ENCODE measurements at places on chromosomes 4 and X. TPM values are rescaled to one million over a fixed set of nuclear protein-coding genes. Genes with fewer than 3 reads are reported as not detected.

CNGA2 gene
- not detected for polyA plus RNA-seq

PKD2 gene
- polyA plus RNA-seq, result 5.9 TPM

SLC2A9 gene
- polyA plus RNA-seq, result 5.8 TPM

CFAP47 gene
- polyA plus RNA-seq, result not detected

LONRF3 gene
- polyA plus RNA-seq, result 0.34 TPM

AMBN gene
- not detected for polyA plus RNA-seq

MID2 gene
- polyA plus RNA-seq, result 3.3 TPM

MAPK10 gene
- 1.5 TPM for polyA plus RNA-seq

DDX53 gene
- polyA plus RNA-seq, result not detected

TMEM33 gene
- polyA plus RNA-seq, result 21.0 TPM

GBA3 gene
- 0.02 TPM for polyA plus RNA-seq

SHROOM2 gene
- 3.3 TPM for polyA plus RNA-seq

DCAF12L2 gene
- polyA plus RNA-seq, result 0.16 TPM

SPANXA1 gene
- not detected for polyA plus RNA-seq

NUP62CL gene
- polyA plus RNA-seq, result 0.94 TPM

DCAF4L1 gene
- 0.06 TPM for polyA plus RNA-seq

HOPX gene
- polyA plus RNA-seq, result 649 TPM

ATP11C gene
- polyA plus RNA-seq, result 3.4 TPM

CYP4V2 gene
- polyA plus RNA-seq, result 6.4 TPM

SPANXC gene
- polyA plus RNA-seq, result not detected

IL2 gene
- not detected for polyA plus RNA-seq

MAGED4 gene
- polyA plus RNA-seq, result 1.5 TPM

CD38 gene
- 0.72 TPM for polyA plus RNA-seq

HTN1 gene
- not detected for polyA plus RNA-seq

MAGEB10 gene
- polyA plus RNA-seq, result not detected

NR0B1 gene
- polyA plus RNA-seq, result not detected

SLITRK4 gene
- polyA plus RNA-seq, result 0.02 TPM

ADH7 gene
- 250 TPM for polyA plus RNA-seq

CTAG2 gene
- 2.8 TPM for polyA plus RNA-seq

IRF2 gene
- 10.9 TPM for polyA plus RNA-seq

DKK2 gene
- 0.08 TPM for polyA plus RNA-seq

GABRB1 gene
- not detected for polyA plus RNA-seq

OCRL gene
- polyA plus RNA-seq, result 7.5 TPM

SLC38A5 gene
- polyA plus RNA-seq, result 16.3 TPM

HMX1 gene
- not detected for polyA plus RNA-seq

MAGEA2 gene
- polyA plus RNA-seq, result not detected

STS gene
- polyA plus RNA-seq, result 1.4 TPM

FRG1 gene
- 28.0 TPM for polyA plus RNA-seq

GABRG1 gene
- polyA plus RNA-seq, result 0.01 TPM

ADGRL3 gene
- 0.20 TPM for polyA plus RNA-seq

CSN1S1 gene
- not detected for polyA plus RNA-seq

WDR17 gene
- 0.22 TPM for polyA plus RNA-seq

PTCHD1 gene
- polyA plus RNA-seq, result 0.16 TPM

IL9R gene
- 0.26 TPM for polyA plus RNA-seq

MAP9 gene
- polyA plus RNA-seq, result 0.47 TPM

ZFP42 gene
- not detected for polyA plus RNA-seq

PDZD4 gene
- 2.3 TPM for polyA plus RNA-seq

COL4A5 gene
- 12.4 TPM for polyA plus RNA-seq

HERC5 gene
- polyA plus RNA-seq, result 1.1 TPM

METTL14 gene
- 7.2 TPM for polyA plus RNA-seq

NDNF gene
- polyA plus RNA-seq, result 0.29 TPM

PROM1 gene
- 0.47 TPM for polyA plus RNA-seq

BRS3 gene
- not detected for polyA plus RNA-seq

DCK gene
- 3.1 TPM for polyA plus RNA-seq

All from esophagus (tissue), 2 donors.